Nucleus accumbens (tissue), 56 donors: ENCODE measurements at places on chromosomes 3 and 15.

- DNase-seq: no peak
Measured at GRCh38 chr3:130905551-130905950, 11.7 kb downstream of the ATP2C1 start.

DNA sequence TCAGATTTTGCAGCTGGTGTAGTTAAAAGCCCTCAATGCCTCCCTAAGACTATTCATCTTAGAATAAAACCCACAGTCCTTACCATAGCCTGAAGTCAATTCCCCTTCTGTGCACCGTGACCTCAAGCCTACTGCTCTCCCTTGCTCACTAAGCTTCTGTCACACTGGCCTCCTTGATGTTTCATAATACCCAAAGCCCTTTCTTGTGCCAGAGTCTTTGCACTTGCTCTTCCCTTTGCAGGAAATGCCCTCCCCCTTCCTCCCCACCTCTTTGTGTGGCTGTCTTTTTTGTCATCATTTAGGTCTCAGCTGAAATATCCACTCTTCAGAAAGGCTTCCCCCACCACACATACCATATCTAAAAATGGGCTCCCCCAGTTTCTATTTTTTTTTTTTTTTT lies 4.2 kb upstream of the PLEKHO2 start:
- DNase-seq: no peak

- no peak for DNase-seq
Measured at GRCh38 chr3:178665747-178666146, 129.5 kb downstream of the KCNMB2 start.

GRCh38 chr3:100155128-100155527 lies 40.8 kb upstream of the FILIP1L start:
- no peak for DNase-seq

DNA sequence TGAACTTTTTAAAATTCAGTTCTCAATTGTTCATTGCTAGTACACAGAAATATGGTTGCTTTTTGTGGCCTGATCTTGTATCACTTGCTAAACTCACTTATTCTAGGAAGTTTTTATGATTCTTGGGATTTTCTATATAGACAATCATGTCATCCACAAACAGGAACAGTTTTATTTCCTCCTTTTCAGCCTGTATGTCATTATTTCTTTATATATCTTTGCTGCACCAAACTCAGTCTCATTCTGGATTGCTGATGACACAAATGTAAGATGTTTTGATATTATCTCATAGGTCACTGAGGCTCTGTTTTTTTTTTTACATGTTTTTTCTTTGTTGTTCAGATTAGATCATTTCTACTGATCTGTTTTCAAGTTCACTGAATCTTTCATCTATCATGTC lies 71.7 kb downstream of the TTBK2 start:
- DNase-seq: no peak

DNA sequence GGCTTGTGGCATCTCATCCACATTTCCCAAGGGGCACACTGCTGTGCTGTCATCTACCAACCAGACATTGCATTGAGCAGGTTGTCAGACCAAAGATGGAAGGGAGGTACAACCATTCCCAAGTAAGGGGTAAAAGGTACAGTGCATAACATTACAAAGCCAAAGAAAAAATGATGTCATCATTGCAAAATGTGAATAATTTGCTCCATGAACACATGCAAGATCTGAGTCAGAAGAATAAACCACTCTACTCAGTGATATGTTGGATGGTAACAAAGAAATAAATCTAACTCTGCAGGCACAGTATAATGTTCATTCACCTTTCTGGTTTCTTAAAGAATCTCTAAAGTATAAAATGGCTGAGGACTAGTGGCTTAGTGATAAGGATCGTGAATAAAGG lies 202.7 kb downstream of the MAGI1 start:
- DNase-seq: no peak

GRCh38 chr3:106232956-106233355 lies 364.1 kb upstream of the CBLB start:
- DNase-seq: no peak

DNA sequence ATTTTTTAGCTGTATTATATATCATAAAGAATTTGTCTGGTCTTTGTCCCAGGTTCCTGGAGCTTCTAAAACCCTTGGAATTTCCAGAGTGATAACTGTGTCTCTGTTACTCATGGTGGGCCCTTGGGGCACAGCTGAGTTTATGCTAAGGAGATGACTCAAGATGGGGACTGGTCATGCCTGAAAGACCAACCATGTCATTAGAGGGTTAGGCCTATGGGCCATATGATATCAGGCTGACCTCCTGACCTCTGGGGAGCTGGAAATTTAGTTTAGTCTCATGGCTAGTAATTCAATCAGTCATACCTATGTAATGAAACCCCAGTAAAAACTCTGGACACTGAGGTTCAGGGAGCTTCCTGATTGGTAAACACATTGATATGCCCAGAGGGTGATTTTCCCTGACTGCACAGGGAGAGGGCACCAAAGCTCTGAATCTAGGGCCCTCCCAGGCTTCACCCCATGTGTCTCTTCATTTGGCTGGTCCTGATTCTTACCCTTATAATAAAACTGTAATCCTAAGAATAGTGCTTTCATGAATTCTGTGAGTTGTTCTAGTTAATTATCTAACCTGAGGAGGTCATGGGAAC lies 69.6 kb downstream of the EEFSEC start:
- no peak for DNase-seq

GRCh38 chr15:32104061-32104995 lies 74.0 kb downstream of the CHRNA7 start:
- no peak for DNase-seq

DNA sequence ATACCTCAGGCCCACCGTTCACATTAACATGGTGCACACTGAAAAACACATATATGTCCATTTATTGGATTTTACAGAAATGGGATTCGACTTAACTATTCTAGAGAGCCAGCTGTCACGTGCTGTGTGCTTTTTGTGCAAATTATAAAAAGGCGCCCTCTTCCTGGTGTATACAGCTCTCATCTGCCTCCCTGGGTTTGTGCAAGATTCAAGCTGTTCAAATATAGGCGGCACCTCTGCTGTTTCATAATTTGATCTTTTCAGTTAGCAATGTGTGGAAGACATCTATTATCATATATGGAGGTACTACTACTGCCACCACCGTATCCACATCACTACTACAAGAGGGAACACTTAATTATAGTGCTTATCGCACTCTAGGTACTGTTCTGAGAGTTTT lies 187.6 kb downstream of the EBLN2 start:
- DNase-seq: no peak

DNA sequence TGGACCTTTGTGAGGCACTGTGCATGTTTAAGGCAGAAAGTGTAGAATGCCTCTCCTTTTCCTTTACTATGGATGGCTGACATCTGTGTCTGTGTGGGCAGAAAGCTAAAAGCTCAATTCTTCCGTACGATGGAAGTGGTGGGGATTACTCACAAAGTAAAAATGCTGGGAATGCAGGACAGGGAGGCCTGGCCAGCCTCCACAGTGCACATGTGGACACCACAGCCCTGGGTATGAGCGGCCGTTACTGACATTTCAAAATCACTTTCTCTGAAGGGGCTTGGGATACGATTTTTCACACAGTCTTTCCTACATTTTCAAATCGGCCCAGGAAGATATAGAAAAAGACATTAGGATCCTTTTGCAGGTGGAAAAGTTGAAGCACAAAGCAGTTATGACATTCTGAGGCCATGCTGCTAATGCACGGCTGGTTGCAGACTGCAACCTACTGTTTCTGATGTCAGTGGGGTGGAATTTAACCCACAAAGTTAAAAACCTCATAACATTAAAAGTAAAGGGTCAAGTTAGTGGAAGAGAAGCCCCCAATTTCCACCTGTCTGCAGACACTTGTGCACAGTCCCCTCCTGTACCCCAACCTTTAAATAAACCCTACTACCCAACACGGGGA lies 27.9 kb downstream of the EHD4 start:
- DNase-seq: no peak

GRCh38 chr15:51104512-51104911 lies 9.8 kb upstream of the TNFAIP8L3 start:
- DNase-seq: no peak

DNA sequence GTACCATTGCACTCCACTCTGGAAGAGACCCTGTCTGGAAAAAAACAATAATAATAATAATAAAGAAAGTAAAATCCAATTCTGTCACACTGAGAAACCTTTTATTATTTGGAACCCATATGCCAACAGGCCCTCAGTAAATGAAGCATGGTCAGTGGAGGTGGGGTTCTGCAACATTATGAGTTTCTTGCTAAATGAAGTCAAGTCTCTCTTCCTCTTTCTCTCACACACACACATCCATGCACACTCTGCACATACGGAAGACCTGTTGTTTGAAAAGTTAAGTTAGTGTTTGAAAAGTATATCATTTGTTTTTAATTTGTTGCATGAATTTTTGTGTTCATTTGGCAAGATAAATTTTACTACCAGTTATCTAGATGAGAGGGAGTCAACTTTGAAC lies 27.8 kb downstream of the GAP43 start:
- DNase-seq: no peak

GRCh38 chr3:97687734-97688133 lies 76.8 kb upstream of the ARL6 start:
- no peak for DNase-seq

- DNase-seq: no peak
Measured at GRCh38 chr3:123952844-123953520, 8.0 kb downstream of the CCDC14 start.

GRCh38 chr3:132723024-132723950 lies 1.1 kb upstream of the NPHP3 start:
- DNase-seq: no peak

DNA sequence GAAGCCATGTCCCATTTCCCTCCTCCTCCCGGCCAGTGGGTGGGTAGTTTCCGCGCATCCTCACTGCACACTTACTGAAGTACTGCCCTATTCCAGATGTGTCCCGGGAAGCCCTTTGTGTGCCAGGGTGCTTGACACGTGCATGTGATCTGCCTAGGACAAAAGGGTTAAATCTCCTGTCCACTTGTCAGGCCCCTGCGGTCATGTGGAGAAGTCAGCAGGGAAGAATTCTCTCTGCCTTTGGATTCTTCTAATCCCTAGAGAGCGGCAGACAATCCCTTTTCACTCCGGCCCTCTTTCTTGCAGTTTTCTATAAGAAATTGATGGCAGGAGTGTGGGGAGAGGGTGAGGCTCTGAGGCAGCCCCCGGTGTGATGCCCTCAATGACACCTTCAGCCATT lies 19.8 kb downstream of the ST8SIA2 start:
- DNase-seq: no peak

- DNase-seq: no peak
Measured at GRCh38 chr15:87939848-87940457, 316.6 kb downstream of the NTRK3 start.

DNA sequence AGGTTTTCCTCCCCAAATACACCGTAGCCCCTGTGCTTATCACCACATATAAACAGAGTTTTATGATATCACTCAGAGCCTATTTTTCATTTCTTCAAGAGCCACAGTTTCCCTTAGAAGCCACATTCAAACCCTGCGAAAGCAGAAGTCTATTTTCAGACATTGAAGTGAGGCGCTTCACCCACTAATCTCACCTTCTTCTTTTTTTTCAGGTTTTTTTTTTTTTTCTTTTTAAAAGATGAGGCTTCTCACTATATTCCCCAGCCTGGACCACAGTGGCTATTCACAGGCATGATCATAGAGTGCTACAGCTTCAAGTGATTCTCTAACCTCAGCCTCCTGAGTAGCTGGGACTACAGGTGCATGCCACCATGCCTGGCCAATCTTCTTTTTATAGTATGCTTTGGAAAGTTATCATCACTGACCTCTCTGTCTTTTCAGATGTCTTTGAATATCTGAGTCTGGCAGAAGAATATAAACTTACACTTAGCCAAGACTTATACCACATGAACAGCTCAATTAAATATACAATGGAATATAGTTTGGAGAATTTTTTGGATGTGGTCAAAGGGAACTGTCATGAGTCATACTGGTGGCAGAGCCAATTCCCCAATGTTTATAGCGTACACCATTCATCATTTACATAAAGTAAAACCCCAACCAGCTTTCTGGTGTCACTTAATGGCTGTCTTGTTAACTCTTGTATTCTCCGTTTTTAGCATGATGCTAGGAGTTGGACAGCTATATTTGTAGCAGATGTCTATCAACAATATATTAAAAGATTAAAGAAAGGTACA lies 59.7 kb upstream of the CCDC50 start:
- no peak for DNase-seq
